ENCODE measurements at places on chromosomes 4 and X.

DNA sequence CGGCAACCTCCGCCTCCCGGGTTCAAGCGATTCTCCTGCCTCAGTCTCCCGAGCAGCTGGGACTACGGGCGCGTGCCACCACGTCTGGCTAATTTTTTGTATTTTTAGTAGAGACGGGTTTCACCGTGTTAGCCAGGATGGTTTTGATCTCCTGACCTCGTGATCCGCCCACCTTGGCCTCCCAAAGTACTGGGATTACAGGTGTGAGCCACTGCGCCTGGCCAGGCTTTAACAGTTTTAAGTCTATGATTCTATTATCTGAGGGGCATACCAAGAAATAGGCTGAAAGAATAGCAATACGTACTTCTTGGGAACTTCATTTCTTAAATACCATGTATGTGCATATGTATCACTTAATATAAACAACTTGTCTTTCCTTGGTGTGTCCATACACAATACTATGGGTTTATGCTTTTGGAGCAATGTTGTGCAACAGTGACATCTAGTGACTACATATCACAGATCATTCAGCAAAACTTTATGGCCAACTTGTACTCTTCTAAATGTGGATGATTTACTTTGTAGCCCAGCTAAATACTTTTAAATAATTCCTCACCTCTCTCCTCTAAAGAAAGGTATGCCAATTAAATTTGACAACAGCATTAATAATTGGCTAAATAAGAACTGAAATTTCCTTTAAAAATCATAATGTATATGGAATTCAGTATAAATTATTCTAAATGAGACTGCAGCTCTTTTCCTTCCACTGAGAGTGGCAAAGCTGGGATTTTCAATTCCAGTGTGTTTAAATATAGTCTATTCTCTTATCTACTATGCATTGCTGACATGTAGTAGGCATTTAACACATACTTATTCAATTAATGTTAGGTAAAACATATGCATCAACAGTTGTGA, 10.4 kb downstream of the SLC9B1 start:
- peak; percentile 86 for DNase-seq

GRCh38 chr4:3660928-3661515, 105.2 kb upstream of the ADRA2C start:
- DNase-seq, result no peak

GRCh38 chr4:110637408-110638088, 14.7 kb upstream of the PITX2 start:
- no peak for DNase-seq

DNA sequence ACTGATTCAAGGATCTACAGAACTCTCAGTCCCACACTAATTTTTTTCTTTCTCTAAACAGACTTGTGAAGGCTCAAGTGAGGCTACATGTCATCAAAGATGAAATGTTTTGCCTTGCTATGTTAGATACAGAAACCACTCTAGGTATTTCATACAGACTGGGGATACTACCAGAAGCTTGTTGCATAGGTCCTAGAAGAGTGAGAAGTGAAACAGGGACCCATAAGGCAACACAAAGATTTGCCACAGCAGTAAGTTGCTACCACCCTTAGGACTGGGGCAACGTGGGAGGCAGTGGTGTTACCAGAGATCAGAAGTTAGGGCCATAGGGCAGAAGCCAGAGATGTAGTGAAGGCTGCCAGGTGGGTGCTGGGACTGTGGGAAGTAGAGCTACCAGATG, 50.7 kb upstream of the MID1IP1 start:
- no peak for DNase-seq

- DNase-seq, result no peak
These were observed 111.2 kb downstream of the CEP44 start for GRCh38 chr4:174394915-174395314.

- DNase-seq, result no peak
These were observed 63.6 kb upstream of the TSPAN5 start for GRCh38 chr4:98722000-98722399.

GRCh38 chr4:112234952-112235609, 3.5 kb downstream of the AP1AR start:
- DNase-seq, result peak; percentile 91

DNA sequence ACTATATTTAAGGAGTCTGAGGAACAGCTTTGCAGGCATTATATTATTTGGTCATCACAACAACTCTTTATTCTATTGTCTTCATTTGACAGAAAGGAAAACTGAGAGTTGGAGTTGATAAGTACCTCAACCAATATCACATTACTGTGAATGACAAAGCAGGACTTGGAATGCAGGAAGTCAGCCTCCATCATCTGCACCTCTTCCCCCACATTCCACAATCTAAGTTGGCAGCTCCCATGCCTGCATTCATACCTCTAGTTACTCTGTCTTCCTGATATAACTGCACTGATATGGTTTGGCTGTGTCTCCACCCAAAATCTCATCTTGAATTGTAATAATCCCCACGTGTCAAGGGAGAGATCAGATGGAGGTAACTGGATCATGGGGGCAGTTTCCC, 356.7 kb downstream of the GALNTL6 start:
- no peak for DNase-seq

DNA sequence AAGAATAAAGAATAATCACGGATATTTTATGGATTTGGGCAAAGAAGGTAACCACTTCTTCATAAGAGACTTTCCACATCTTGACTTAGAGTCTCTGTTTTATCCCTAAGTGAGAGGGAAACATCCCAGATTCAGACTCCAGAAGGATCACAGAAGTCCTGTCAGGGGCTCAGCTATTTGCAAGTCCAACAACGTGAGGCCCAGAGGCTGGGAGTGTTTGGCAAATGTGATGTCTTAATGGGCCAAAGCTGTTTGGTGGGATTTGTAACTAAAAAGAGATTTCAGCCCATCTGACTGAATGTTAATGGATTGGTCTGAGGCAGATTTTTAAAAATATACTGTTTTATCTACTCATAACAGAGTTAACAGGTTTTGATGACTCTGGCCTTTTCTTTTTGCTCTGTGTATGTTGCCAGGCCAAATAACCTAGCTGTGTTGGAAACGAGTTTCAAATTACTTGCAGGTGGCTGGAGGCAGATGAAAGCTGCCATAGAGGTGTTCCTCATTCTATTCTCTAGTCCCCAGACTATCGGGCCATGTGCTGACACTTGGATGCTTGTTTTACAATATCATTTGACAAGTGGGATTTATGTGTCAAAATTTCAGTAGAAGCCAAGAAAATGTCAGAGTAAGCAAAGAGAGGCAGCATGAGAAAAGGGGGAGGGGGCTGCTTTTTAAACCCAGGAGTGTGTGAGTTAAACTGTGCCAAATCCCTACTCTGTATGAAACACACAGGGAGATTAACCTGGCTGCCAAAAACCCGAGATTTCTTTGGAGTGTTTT, 330.9 kb downstream of the DCHS2 start:
- no peak for DNase-seq

- DNase-seq, result no peak
These were observed 65.4 kb downstream of the ANKRD17 start for GRCh38 chr4:73193155-73193554.

GRCh38 chr4:66681962-66682361, 863.3 kb downstream of the CENPC start:
- no peak for DNase-seq

DNA sequence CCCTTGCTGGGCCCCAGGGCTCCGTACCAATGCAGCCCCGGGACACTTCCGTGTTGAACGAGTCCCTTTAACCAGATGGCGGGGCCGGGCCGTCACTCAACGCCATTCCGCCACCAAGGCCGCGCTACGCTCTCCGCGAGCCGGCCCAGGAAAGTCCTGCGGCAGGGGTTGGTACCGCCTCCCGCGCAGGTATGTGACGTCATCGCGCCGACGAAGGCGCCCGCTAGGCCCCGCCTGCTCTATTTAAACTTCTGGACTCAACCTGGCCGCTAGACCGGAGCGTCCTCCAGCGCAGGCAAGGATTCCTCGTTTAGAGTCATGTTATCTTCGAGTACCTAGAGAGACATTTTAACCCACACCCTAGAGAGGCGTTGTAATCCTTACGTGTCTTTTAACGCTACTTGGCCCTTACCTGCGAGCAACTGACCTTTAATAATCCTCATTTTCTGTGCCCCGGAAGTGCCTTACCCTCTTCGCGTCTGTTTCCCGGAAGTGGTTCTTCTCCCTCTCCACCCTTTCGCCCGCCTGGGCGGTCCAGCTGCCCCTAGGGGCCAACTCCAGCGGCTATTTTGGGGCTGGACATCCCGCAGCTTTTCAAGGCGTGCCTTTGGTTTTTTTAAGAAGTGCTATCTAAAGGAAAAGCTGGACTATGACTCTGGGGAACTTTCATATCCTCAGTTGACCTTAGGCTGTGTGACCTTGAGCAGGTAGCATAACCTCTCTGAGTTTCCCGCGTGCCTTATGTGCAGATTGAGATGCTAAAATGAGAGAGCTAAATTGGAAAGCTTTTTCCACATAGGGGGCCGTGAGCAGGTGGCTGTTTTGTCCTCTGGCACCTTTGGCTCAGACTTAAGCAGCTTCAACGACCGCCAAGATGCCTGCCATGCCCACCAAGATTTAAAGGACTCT, at the start of gene PNPLA4:
TSS of gene PNPLA4 (minus strand) at position 155 of the 909 bp plus-strand sequence. CDS start 1,294 bp downstream, outside the sequence.
- peak; percentile 80 for DNase-seq

GRCh38 chrX:123013141-123013540, 170.9 kb upstream of the GRIA3 start:
- no peak for DNase-seq

DNA sequence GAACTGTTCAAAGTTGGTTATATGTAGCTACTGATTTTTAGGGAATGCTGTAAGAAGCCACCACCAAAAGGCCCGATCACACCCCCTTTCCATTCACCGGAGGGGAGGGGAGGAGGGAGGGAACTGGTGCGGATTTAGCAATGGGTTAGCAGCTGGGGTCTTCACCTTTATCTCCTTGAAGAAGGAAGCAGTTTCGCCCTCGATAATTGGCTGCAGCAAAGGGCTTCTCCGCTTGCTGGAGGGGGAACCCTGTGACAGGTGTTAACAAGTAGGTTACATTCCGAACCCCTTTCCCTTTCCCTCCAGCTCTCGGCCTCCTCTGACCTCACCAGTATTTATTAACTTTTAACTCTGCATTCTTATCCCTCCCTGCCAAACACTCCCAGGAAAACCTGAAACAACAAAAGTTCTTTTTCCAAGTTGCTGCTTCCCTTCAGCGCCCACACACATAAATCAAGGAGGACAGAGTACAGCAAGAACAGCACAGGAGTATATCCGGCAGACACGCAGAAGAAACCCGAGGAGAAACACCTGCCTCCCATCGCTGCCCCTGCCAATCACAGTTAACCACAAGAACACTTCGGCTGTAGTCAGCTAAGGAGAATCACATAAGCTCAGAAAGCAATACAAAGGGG, 39.8 kb upstream of the NAP1L5 start:
- no peak for DNase-seq

DNA sequence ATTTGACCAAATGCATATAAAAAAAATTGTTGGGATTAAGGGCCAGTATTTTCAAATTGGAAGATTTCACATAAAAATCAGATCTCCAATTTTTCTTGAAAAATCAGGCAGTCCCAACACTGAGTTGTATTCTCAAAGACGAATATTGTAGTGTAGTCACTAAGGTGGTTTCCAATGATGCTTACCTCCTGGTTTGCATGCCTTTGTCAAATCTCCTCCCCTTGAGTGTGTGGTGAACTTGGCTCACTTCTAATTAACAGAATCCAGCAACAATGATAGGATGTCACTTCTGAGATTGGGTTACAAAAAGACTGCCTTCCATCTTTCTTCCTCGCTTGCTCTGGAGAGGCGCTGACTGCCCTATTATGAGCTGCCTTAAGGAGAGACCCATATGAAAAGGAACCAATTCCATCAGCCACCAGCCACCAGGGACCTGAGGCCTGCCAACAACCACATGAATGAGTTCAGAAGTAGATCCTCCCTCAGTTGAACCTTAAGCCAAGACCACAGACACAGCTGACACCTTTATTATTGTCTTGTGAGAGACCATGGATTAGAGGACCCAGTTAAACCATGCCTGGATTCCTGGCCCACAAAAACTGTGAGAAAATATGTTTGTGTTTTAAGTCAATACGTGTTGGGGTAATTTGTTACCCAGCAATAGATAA, 31.2 kb upstream of the TSPAN5 start:
- DNase-seq, result peak; percentile 30

GRCh38 chr4:109233570-109233969, 68.9 kb downstream of the COL25A1 start:
- DNase-seq, result no peak

GRCh38 chrX:138763761-138764160, 52.2 kb upstream of the FGF13 start:
- no peak for DNase-seq

DNA sequence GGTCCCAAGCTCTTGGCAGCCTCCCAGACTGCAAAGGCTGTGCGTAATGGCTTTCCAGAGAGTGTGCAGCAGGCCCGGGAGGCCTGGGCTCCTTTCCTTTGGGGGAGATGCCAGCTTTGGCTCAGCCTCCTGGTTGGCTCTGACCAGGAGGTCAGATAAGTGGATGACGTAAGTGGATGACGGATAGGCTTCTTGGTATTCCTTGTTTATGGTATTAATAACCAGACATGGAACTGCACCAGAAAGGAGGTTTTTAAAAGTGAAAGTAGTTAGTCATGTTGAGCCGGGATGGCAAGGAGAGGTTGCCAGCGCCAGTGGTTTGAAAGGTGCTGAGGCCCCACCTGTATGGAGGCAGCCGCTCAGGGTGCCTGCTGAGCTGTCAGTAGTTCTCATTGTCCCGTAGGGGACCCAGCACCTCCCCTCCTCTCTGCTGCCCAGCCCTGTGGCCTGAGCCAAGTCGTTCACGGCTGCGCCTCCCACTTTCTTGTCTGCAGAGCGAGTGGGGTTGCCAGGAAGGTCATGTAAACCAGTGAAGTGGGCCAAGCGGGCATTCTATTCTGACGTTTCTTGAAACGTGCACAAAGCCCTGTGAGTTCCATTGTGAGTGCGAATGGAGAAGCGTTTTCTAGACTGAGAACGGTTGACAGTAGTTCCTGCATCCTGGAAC, 28.7 kb upstream of the STOX2 start:
- peak; percentile 64 for DNase-seq
